ENCODE measurements at places on chromosomes 11 and 22. TPM values are rescaled to one million over a fixed set of nuclear protein-coding genes. Genes with fewer than 3 reads are reported as not detected.

The SULT4A1 gene
- total RNA-seq: not detected

The SMIM35 gene
- not detected for total RNA-seq

The KRTAP5-8 gene
- total RNA-seq: not detected

The OR10G6 gene
- not detected for total RNA-seq

The CASP4 gene
- 101 TPM for total RNA-seq

The ACR gene
- 4.5 TPM for total RNA-seq

The TXNRD2 gene
- 40.7 TPM for total RNA-seq

The KIAA1671 gene
- 46.7 TPM for total RNA-seq

The C11orf52 gene
- 9.8 TPM for total RNA-seq

The CTSW gene
- 17.2 TPM for total RNA-seq

The RAG1 gene
- 0.78 TPM for total RNA-seq

The OR4A15 gene
- total RNA-seq: not detected

The NRXN2 gene
- 0.72 TPM for total RNA-seq

The C11orf97 gene
- not detected for total RNA-seq

The TRPT1 gene
- total RNA-seq: 22.4 TPM

The POLDIP3 gene
- 66.9 TPM for total RNA-seq

The TEF gene
- total RNA-seq: 45.6 TPM

The LMNTD2 gene
- total RNA-seq: 5.9 TPM

The OR2AG2 gene
- total RNA-seq: 0.14 TPM

All from upper lobe of right lung (tissue), 1 donor.